ENCODE measurements at places on chromosomes 1 and 21.

DNA sequence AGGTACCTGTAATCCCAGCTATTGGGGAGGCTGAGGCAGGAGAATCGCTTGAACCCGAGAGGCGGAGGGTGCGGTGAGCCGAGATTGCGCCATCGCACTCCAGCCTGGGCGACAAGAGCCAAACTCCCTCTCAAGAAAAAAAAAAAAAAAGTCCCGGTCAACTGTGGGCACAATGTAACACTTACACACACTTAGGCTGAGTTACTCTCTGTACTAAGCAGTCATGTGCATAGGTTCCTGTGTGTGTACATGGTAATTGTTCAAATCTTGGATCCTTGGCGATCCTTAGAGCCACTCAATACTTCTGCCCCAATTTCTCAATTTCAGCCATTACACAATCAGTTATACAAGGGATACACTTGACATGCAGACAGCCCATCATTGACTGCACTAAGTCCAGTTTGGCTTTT, 11.6 kb downstream of the SDCCAG8 start:
- peaks cover 46% of the 10 kb centered on the region for H3K4me1 ChIP-seq
- H3K36me3 ChIP-seq, result peaks cover 19% of the 10 kb centered on the region
- H3K4me3 ChIP-seq, result peak overlapping the region; percentile 5

GRCh38 chr21:28138272-28138671, 854.4 kb downstream of the LTN1 start:
- H3K4me3 ChIP-seq, result no peak overlapping the region
- no peak for DNase-seq
- no peaks in the 10 kb centered on the region for H3K27me3 ChIP-seq

DNA sequence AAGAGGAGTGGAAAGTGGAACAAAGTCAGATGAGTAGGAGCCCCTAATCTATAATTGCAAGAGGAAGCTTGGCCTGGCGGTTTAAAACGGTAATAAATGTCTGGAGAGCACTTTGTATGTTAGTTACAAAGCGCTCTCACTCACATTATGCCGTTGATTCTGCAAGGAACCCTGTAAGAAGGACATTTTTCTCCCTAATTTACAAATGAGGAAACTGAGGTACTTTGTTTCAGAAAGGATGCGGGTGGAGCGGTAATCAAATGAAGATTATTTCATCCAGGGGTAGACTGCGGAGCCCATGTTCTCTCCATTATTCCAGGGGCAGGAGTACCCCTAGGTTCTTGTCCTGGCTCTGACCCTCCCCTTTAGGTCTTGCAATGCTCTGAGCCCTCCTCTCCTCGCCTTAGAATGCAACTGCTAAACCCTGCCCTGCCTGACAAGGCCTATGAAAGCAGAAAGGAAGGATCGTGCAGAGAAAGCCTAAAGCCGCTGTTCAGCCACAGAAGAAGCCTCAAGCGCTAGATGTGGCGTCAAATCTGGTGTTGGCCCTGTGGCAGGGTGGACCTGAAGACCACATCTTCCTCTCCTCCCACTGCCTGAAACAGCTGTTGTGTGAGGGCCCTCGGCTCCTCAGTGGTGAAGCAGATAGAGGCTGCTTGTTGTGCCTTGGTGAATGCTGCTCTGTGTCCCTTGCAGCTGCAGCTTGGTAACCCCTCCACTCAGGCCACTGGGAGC, 588 bp upstream of the PACC1 start:
- H3K4me1 ChIP-seq, result peaks cover 9% of the 10 kb centered on the region
- H3K4me3 ChIP-seq, result peak overlapping the region; percentile 85
- no peaks in the 10 kb centered on the region for H3K27me3 ChIP-seq
- H3K36me3 ChIP-seq, result peaks cover under 1% of the 10 kb centered on the region

GRCh38 chr1:186837806-186838205, 9.1 kb downstream of the PLA2G4A start:
- H3K36me3 ChIP-seq, result no peaks in the 10 kb centered on the region
- DNase-seq, result no peak
- peaks cover 8% of the 10 kb centered on the region for H3K4me1 ChIP-seq
- no peaks in the 10 kb centered on the region for H3K27me3 ChIP-seq
- no peak overlapping the region for H3K27ac ChIP-seq
- no peak overlapping the region for H3K4me3 ChIP-seq

GRCh38 chr21:14918527-14918926, 146.3 kb downstream of the NRIP1 start:
- no peak for DNase-seq
- H3K4me1 ChIP-seq, result no peaks in the 10 kb centered on the region
- H3K27ac ChIP-seq, result no peak overlapping the region
- no peaks in the 10 kb centered on the region for H3K27me3 ChIP-seq
- no peak overlapping the region for H3K4me3 ChIP-seq

GRCh38 chr1:73639494-73639893, 558.5 kb downstream of the LRRIQ3 start:
- H3K27me3 ChIP-seq, result no peaks in the 10 kb centered on the region
- no peaks in the 10 kb centered on the region for H3K36me3 ChIP-seq
- no peak for DNase-seq
- no peak overlapping the region for H3K27ac ChIP-seq

DNA sequence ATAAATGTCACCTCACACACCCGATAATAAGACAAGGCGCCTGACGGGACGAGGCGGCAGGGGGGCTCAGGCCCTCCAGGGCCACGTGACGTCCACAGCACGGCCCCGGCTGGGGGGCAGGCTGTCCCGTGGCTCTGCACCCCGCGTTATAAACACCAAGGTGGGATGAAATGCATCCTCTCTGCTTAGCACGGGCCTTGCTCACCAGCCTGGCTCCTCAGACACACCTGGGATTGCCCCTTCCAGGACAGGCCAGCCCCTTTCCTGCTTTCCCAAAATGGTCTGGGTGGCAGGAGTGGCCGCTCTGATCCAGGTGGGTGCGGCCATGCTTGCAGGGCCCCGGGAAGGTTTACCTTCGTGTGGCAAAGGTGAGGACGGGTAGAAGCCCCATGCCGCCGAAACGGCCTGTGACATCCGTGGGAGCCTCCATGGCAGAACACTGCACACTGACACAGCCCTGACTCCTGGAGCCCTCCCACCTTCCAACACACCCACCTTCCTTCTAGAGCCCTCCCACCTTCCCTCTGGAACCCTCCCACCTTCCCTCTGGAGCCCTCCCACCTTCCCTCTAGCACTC, 35.9 kb downstream of the SLC19A1 start:
- H3K4me1 ChIP-seq, result no peaks in the 10 kb centered on the region
- no peaks in the 10 kb centered on the region for H3K36me3 ChIP-seq
- DNase-seq, result peak; percentile 54
- no peak overlapping the region for H3K27ac ChIP-seq
- no peak overlapping the region for H3K4me3 ChIP-seq

- H3K4me1 ChIP-seq, result no peaks in the 10 kb centered on the region
- DNase-seq, result no peak
- H3K36me3 ChIP-seq, result no peaks in the 10 kb centered on the region
- no peak overlapping the region for H3K27ac ChIP-seq
- no peak overlapping the region for H3K4me3 ChIP-seq
These were observed 408.0 kb downstream of the SIPA1L2 start for GRCh38 chr1:232221802-232222499.

GRCh38 chr1:185453496-185454192, 136.6 kb upstream of the IVNS1ABP start:
- DNase-seq, result no peak
- H3K4me1 ChIP-seq, result no peaks in the 10 kb centered on the region
- no peaks in the 10 kb centered on the region for H3K27me3 ChIP-seq
- H3K4me3 ChIP-seq, result no peak overlapping the region
- H3K27ac ChIP-seq, result no peak overlapping the region

GRCh38 chr1:35288761-35289160, 20.3 kb downstream of the ZMYM4 start:
- H3K4me1 ChIP-seq, result peaks cover 16% of the 10 kb centered on the region
- no peak overlapping the region for H3K4me3 ChIP-seq
- no peak overlapping the region for H3K27ac ChIP-seq
- no peak for DNase-seq
- H3K36me3 ChIP-seq, result peaks cover 4% of the 10 kb centered on the region
- no peaks in the 10 kb centered on the region for H3K27me3 ChIP-seq

GRCh38 chr1:3817821-3818597, 21.7 kb upstream of the LRRC47 start:
- no peaks in the 10 kb centered on the region for H3K27me3 ChIP-seq
- no peak overlapping the region for H3K4me3 ChIP-seq
- no peak overlapping the region for H3K27ac ChIP-seq
- peaks cover 58% of the 10 kb centered on the region for H3K36me3 ChIP-seq
- peak; percentile 46 for DNase-seq

GRCh38 chr1:52629325-52629643, 3.7 kb upstream of the SHISAL2A start:
- DNase-seq, result no peak
- H3K4me1 ChIP-seq, result no peaks in the 10 kb centered on the region
- no peak overlapping the region for H3K4me3 ChIP-seq

DNA sequence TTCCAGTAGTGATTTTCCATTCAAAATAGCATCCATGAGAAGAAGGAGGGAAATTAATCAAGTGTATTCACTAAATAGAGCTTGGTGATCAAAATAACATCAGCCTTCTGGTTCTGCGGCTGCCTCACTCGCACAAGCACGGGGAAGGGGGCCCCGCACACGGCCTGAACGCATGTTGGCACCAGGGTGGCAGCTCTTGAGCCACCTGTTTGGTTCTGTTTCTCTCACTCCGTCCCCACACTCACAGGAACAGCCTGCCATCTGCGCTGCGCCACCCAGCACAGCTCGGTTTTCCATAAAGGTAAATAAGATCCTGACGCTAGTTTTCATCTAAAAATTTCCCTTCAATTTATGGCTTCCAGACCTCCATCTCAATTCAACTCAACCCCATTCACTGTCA, 49.4 kb downstream of the TIAM1 start:
- no peaks in the 10 kb centered on the region for H3K4me1 ChIP-seq
- no peak for DNase-seq
- no peaks in the 10 kb centered on the region for H3K27me3 ChIP-seq
